ENCODE measurements at places on chromosomes 1 and 21.

DNA sequence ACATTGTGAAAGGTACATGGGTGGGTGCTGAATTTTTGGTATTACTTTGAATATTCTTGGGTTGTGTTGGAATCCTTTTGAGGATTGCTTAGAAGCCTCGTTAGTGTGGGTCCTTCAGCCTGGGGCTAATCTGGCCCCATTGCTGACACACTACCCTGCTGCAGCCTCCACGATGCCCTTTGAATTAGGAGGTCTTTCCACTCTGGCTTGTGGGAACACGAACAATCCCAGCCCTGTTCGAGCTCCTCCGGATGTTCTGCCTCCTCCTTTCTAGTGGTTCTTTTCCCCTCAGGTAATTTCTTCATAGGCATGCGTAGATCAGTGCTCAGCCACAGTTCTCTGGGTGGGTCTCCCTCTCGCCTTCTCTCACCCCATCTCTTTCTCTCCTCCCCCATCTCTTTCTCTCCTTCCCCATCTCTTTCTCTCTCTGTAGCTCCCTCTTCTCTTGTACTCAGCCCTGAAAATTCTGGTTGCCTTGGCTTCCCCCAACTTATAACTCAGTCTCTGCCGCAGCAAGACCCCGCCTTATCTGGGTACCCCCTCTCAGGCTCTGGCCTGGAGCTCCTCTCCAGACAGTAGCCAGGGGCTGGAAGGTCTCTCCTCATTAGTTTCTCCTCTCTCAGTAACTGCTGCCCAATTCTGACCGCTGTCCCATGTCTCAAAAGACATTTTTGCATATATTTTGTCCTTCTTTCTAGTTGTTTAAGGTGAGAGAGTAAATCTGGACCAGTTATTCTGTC, 46.0 kb upstream of the SLC19A1 start:
- DNase-seq: peak; percentile 28

DNA sequence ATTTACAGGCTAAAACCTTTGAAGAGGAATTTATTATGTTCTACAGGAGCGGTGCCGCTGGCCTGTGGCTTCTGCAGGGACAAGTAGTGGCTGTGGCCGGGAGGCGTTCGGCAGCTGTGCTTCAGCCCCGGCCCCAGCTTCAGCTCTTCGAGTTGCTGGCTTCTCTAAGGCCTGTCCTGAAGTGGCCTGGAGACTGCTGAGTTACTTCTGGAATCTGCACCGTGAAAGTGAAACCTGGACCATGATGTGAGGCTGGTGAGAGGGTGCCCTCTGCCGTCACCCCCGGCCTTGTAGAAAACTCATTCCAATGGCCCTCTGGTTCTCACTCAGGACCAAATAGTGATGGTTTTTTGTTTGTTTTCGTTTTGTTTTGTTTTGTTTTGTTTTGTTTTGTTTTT, 48.1 kb downstream of the PRKCZ start:
- no peak for DNase-seq

DNA sequence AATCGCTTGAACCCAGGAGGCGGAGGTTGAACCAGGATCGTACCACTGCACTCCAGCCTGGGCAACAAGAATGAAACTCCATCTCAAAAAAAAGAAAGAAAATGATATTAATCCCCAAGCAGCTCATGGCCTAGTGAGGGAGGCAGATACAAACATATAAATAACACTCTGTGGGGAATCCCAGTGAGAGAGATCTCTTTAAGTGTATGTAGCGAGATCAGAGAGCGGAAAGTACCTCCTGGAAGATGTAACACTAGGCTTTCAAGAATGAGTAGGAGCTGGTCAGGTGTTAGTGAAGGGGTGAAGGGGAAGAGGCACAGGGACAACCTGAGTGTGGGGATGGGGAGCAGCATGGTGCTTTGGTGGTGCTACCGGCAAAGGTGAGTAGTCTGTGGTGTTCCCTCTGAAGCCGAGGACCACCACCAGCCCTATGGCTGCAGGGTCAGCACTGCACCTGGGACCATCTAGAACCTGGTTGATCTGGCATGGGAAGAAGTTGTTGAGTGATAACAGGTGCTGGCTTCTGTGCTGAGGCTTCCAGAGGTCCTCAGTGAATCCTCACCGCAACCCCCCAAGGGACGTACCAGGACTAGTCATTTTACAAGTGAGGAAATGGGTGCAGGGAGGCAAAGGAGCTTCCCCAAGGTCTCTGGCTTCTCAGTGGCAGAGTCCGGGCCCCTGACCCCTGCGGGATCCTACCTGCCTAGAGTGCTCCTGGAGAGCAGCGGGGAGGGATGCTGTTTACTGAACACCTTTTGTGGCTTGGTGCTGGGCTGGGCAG, 367.6 kb upstream of the VAMP3 start:
- peak; percentile 54 for DNase-seq

DNA sequence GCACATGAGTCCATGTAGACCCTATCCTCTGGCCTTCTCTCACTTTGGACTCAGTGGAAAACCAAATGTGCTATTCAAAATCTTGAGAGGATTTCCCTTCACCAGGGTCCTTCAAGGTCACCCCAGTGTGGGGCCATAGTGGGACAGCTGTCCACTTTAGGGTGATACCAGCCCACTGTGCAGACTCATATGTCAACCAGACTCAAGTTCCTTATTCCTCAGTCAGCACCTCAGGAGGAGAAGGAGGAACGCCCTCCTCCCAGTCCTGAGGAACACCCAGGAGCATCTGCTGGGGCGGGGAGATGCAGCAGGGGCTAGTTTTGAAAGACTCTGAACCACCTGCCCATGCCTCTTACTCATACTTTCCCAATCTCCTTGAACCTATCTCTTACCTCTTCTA, 340.9 kb downstream of the MATN1 start:
- DNase-seq: no peak

DNA sequence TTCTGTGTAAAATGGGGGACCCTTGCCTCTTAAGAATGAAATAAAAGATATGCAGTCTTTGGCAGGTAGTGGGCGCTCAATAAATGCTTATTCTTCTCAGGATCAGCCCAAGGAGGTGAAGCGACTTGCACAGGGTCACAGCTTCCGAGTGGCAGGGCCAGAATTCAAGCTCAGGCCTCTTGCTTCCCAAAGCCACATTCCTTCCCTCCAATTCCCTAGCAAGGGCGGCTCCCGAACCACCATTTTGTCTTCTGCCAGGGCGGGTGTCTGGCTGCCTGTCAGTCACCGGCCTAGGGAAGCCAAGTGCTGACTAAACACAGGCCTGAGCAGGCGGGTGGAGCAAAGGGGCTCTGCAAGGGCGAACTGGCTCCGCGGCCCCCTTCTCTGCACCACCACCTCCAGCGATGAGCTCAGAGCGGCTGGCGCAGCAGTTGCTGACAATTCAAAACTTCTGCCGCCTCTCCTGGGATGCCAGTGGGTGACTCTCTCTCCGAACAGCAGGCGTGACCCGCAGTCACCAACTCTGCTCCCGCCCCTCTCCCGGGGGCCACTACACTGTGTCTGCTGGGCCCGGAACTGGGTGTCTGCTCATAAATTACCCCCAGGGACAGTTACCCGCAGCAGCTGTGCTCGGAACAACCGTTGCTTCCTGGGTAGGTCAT, 10.8 kb downstream of the GPR3 start:
- DNase-seq: no peak

- DNase-seq: no peak
Observed at GRCh38 chr1:100649146-100649545, 70.4 kb upstream of the VCAM1 start.

DNA sequence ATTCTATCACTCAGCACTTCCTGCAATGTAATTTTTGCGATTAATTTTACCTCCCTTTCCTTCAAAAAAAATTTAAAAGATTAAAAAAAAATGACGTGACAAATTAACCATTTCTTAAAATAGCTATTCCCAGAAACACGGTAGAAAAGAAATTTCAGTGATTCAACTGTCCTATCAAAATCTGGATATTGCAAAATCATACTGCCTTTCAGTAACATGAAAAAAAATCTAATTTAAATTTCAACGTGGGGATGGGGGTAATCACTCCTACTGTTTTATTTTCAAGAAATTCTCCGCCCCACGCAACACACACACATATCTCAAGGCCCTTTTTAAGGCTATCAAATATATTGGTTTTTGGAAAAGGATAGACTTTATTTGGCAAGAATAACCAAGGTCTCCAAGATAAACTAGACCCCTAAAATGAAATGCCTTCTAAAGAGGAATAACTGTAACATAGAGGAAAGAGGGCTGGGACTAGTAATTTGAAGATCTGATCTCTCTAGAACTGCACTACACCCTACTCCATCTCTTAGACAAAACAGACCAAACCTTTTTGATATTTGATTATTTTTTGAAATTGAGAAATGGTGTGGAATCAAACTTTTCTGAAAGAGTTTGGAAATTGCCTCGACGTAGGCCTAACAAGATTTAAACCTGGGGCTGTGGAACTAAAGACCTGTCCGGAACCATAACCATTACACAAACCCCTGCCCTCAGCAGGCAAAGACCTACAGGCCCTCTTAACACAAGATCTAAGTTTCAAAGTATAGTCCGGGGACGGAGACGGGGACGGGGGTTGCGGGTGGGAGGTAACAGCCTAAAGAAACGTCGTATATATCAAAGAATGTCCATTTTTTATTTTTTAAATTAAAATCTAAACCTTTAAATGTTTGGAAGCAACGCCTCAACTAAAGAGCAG, 941 bp downstream of the ARNT start:
- no peak for DNase-seq

GRCh38 chr1:147264158-147264768, 21.8 kb downstream of the CHD1L start:
- DNase-seq: no peak

DNA sequence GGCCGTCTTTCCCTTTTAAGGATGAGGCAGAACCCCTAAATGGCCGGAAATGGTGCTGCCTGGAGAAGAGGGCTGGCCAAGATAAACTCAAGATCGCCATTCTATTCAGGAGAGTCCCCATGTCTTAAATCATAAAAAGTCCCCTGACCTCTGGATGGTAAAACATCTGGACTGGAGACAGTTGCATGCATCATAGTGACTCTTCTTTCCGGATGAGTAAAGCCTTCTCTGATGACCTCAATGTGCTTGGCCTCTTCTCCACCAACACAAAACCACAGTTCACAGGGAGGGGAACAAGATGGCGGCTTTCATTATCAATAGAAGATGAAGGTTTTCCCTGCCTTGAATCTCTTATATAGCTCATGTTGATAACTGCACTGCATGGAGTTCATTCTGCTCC, 27.5 kb upstream of the H6PD start:
- DNase-seq: no peak

- DNase-seq: no peak
Observed at GRCh38 chr1:217770918-217771317, 139.8 kb downstream of the SPATA17 start.

DNA sequence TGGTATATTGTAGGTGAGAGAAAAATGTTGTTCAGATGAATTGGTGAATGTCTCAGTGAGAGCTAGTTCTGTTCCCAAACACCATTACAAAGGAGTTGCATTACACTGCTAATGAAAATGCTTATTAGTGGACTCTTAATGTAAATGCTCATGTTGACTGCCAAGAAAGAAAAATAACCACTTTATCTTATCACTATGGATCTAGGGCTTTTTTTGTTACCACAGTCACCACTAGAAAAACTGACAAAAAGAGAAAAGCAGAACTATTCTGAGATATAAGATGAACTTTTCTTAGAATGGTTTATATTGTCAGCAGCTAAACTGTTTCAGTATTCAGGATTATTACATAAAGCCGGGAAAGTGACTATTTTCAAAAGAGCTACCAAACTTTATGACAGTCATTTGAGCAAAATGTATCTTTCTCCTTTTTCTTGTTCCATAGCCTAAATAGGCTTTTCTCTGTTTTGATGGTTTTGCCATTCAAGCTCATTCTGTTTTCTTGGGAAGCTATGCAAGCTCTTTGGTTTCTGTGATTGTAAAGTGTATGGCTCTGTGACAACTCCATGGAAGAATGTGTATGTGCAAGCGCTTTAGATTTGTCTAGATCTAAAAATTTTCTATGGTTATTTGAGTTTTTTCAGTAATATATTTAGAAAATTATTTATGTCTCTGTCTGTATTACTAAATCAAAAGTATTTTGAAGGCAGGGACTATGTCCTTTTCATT, 64.2 kb upstream of the DPH5 start:
- DNase-seq: no peak

DNA sequence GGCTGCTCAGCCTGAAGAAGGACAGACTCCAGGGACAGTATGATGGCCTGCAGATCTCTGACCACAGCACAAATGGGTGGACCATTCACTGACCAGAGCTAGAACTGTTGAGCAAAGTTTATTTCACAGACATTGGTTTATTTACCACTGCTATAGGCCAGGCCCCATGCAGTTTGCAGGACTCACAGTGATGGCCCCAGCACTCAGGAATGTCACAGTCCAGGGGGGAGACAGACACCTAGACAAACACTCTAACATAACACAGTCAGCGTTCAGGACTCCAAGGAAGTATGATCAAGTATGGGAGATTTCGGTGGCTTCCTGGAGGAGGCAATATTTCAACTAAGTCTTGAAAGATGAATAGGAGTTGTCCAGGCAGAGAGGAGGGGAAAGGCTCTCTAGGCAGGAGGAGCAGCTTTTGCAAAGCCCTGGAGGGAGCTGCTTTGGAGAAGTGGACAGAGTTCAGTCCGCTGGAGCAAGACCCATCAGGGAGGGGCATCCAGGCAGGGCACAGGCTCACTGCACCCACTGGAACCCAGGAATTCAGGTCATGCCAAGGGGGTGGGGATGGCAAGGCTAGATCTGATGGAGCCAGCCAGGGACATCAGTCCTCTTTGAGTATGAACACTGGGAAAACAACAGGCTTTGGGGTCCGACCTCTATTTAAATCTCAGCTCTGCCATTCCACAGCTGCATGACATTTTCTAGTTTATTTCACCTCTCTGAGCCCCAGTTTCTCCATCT, 454.3 kb downstream of the MATN1 start:
- no peak for DNase-seq

DNA sequence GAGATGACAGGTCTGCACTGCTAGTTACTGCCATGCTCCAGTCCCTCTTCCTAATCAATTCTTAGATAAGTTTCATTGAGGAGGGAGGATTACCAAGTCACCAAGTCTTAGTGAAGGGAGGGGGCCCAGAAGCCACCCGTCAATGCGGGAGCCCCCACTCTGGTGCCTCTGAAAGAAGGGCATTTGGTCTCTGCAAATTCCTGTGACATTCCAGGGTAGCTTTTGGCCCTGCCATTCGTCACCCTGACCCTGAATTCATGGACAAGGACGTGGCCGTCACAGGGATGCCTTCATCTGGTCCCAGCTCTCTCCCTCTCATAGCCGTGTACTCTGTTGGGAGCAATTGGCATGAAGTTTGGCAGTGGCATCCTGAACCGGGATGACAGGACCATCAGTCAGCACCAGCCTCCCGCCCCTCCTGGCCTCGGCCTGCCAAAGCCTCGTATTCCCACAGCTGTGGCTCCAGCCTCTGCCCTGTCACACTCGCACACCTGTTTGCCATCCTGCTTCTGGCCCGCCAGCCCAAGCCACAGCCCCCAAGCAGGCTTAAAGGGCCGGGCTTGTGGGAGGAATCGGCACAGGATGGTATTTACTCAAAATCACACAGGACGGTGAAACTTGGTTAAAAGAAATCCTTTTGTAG, 150.7 kb downstream of the CLIC6 start:
- no peak for DNase-seq

DNA sequence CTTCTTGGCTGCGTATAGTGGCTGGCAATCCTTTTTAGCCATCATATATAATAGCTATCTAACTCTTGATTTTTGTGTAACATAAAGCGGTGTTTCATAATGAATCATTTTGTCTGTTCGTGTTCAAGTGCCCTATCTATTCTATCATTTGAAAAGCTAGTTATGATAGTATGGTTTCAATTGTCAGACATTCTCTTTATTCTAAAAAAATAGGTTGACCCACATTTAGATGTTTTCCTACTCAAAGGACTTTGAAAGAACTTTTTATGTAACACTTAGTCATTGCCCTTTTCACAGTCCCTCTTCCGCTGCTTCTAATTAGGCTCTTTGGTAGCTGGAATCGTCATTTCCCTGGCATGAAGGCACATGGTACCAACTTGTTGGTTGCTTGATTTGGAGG, 272.2 kb upstream of the B3GALT2 start:
- no peak for DNase-seq

- DNase-seq: no peak
Observed at GRCh38 chr1:179121159-179121938, 39.5 kb downstream of the TOR3A start.
